ENCODE measurements at places on chromosomes 13 and 19.

DNA sequence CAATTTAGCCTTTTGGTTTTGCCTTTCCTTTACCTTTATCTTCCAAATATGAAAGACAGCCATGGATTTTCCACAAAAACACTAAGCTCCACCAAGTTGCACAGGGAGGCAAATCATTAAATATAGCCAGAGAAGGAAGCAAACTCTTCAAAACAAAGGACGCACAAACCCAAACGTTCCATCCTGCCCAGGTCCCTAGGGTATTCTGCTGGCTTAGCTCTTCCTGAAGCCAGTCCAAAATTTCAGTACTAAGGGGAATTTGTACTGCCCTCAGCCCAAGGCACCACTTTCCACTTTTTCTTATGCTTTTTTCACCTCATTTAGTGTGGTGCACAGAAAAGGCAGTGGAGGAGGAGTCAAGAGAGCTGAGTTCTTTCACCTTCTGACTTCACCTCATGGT lies 169.9 kb downstream of the FLT1 start:
- no peak for DNase-seq

- no peak for DNase-seq
Observed at GRCh38 chr13:28376604-28377003, 118.3 kb downstream of the FLT1 start.

GRCh38 chr19:16025108-16026101 lies 50.9 kb upstream of the TPM4 start:
- no peak for DNase-seq

GRCh38 chr19:46764817-46765291 lies 18.6 kb upstream of the STRN4 start:
- no peak for DNase-seq

DNA sequence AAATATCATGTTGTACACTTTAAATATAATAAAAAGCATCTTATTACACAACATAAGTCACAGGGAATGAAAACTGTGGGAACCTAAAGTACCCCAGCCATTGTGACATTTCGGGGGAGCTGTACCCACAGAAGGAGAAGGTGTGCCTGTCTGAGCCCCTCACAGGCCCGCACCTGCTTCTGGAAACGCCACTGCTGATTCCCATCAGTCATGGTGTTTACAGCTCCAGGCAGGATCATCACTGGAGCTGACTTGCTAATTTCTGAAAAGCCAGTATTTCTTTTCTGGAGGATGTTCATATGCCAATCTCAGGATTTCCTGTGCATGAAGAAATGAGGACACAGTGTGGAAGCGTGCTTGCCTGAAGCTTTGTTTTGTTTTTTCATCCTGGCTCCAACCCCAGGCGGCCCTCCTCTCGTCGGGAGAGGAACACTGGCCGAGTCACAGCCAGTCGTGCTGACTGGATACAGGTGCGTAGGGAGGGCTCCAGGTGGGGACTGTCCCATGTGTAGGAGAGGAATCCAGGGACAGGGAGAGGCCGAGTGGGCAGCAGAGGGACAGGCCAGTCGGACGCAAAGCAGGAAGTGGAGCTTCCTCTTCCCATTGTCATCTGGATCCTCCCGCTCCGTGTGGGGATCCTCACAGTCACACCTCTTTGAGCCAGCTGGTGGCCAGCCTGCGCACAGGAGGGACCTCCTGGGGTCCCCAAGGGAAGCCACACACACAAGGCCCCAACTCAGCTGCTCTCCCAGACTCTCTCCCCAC lies 4.2 kb upstream of the ATP12A start:
- no peak for DNase-seq

- no peak for DNase-seq
Observed at GRCh38 chr13:24167666-24168391, 7.3 kb downstream of the SPATA13 start.

DNA sequence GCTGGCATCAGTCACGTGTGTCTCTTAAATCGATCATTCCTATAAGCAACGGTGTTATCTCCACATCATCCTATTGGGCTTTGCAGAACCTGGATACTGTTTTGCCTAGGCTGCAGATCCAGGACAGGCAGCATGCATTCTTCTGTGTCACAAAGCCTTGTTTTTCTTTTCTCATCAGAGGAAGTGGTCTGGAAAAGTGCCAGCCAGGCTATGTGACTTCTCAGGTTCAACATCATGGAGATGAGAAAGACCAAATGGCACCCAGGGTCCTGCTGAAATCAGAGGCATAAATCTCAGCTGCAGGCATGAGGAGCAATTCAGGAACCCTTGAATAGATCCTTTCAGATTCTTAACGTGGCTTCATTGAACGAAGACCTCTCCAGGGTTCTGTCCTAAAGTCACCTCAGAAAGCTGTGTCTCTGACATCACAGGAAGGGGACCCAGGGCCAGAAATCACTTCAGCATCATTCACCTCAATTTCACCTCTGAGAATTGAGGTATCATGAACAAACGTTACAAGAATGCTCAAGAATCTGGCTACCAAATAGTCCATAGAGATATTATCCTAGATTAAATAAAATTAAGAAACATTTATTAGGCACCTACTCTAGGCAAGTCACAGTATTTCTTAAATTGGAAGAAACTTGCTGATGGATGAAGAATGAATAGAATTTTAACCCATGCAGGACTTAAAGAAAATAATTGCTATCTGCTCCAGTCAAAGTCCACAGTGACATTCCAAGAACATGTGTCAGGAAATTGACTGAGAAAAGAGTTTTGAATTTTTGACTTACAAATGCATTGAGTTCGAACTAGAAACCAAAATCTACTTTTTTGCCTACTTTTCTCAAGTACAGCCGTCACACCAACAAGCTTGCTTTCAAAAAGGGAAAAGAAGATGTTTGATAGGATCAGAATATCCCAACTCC lies 124.1 kb downstream of the COG6 start:
- DNase-seq: no peak

DNA sequence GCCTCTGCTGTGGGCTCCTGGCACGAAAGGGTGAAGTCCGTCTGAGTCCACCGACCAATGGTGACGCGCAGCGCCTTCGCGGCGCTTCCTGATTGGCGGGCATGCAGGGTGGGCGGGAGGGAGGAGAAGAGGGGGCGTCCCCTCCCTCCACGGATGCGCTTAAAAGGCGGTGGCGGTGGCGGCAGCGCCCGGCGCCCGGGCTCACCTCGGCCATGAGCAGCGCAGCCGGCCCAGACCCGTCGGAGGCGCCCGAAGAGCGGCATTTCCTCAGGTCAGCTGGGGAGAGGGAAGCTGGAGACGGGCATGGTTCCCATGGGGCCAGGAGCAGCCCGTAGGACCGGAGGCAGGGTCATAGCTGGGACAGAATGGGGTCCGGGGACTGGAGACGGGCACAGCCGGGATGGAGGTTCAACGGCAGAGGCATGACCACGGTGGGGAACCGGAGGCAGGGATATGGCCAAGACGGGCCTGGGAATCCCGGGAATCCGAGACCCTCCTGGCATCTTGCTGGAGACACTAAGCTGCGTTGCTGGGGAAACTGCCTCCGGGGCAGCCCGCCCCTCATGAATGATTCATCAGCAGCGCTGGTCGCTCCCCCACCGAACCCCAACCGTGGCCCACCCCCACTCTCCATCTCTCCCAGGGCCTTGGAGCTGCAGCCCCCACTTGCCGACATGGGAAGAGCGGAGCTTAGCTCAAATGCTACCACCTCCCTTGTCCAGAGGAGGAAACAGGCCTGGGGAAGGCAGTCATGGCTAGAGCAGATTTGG lies at the start of gene YJEFN3:
Gene YJEFN3, plus strand, starts transcription at position 191 of the 770 bp plus-strand sequence. Its CDS starts 22 bp downstream, at position 213.
- no peak for DNase-seq

- no peak for DNase-seq
Observed at GRCh38 chr13:37919329-37919880, 49.8 kb upstream of the TRPC4 start.
